ENCODE measurements at places on chromosomes 6 and 20.

DNA sequence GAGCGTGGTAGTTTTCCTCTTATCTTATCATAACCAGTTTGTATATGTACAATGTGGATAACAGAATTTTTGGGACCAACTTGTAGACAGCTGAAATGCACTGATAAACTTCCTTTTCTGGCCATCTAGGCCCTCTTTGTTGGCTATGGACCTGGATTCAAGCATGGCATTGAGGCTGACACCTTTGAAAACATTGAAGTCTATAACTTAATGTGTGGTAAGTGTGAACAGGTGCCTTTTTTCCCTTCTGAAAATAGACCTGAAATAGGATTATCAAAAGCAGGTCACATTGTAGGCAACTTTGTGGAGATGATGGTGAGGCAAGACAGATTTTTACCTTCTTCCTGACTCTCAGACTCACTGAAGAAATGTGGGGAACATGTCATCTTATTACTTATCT lies 67.8 kb downstream of the ENPP1 start:
- DNase-seq = no peak

GRCh38 chr20:33622705-33623365 lies 39.3 kb upstream of the C20orf144 start:
- DNase-seq = no peak

DNA sequence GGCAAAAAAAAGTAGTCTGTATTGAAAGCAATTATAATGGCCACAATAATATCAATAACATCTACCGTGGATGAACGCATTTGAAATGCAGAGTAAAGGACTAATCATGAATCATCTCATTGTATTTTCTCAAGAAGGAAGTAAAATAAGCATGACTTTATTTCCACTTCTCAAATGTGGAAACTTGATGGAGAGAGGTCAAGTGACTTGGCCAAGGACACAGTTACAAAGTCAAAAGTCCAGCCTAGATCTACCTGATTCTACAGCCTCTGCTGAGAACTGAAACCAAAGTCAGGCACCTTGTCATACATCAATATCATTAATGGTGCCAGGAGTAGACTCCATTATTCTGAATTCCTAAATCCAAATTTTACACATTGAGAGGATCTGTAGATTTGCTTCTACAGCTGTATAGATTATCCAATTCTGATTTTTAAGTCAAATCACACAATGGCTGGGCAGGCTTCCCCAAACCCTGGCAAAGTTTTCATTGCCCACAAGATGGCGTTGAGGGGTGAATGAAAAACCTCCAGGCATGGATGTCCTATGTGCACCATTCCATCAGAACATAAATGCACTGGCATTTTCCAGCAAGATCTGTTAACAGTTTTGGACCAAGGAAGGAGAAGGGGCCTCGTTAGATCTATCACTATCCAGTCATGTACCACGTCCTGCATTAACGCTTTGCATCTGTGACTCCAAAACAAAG lies 423.1 kb downstream of the MAFB start:
- DNase-seq = no peak

GRCh38 chr6:119934816-119935215 lies 585.3 kb upstream of the MAN1A1 start:
- DNase-seq = no peak

DNA sequence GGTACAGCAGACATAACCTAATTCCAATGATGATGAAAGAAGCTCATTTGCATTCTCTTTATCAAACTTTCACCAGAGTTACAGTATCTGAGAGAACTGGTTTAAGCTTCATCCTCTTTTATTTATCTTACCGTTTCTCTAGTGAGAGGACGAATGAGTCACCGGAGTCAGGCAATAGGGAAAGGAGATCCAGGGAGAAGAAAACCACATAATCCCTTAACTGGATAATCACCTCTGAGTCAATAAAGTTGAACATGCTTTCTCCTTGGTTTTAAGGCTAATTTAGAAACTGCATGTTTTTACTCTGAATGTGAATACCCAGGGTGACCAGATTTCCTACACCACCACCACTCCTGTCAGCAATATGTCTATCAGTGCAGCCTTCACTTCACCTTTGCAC lies 313.7 kb upstream of the TBX18 start:
- DNase-seq = no peak

GRCh38 chr6:143328876-143329275 lies 121.6 kb downstream of the ADAT2 start:
- no peak for DNase-seq

- no peak for DNase-seq
Measured at GRCh38 chr20:24842918-24843715, 106.0 kb upstream of the CST7 start.

DNA sequence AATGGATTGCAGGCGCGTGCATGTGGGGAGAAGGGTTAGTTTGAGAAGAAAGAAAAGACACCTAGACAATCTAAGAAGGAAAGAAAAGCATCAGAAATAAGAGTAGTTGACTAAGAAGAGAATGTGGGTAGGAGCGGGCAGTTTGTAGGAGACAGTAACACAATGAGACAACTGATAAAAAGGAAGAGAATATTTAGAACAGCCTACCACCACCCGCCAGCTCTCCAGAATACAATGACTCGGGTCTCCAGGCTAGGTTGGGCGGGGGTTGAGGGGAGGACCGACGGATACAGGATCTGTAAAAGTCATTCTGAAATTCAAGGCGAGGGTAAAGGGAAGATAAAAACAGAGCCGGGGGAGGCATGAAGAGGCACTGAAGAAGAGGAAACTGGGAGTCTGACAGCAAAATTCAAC lies 712 bp downstream of the ABHD16A start:
- peak; percentile 7 for DNase-seq

DNA sequence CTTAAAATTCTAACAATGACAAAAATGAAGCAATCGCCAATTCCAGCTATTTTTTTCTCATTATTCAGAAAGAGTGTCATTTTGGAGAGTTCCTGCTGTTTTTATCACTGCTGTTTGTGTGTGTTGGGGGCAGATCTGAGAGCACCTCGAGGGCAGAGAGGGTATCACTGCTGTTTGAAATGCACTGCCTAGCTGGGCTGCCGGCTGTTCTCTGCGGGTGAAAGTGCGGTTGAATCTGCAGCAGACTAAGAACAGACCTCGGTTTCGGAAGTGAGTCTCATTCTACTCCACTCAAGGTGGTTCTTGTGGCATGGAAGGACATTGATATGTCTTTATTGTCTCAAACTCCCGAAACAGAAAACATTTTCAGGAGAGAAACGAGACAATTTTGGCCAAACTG lies 18.3 kb downstream of the INSM1 start:
- DNase-seq = no peak

GRCh38 chr6:132812756-132813172 lies 1.6 kb upstream of the RPS12 start:
- no peak for DNase-seq

GRCh38 chr20:59782986-59783640 lies 150.3 kb downstream of the SYCP2 start:
- DNase-seq = no peak

All from CD4-positive, alpha-beta memory T cell (primary cell).